Activated CD4-positive, CD25-positive, alpha-beta regulatory T cell (primary cell): ENCODE measurements at places on chromosomes 4 and X.

DNA sequence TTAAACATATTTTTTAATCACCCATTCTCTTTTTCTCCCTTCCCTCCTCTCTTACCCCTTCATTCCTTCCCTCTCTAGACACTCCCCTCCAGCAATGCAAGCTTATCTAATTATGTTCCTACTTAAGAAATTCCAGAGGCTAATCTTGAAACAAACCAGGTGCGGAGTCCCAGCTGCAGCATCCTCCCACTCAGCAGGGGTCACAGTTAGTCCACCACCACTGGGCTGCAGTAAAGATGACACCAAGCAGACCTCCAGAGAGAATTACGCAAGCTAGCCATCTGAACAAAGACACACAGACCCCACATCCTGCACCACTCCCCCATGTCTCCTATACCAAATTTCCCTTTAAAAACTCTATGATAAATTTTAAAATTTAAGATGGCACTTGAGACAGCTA, 13.9 kb upstream of the SEC24B start:
- DNase-seq = no peak

GRCh38 chr4:139374251-139374650, 72.0 kb upstream of the NDUFC1 start:
- no peak for DNase-seq

DNA sequence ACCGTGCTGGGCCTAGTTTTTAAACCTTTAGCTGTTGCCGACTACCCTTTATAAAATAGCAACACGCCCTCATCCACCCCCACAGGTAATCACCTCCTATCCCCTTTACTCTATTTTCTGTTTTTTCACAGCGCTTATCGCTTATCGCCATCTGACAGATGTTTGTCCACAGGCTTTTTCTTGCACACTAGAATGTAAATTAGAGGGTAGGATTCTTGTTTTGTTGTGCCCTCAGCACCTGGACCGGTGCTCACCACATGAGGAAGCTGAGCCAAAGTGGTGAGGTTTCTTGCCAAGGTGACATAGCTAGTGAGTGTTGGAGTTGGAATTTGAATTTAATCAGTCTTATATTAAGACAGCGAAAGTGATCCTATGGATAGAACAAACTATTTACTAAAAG, 2.9 kb upstream of the RBBP7 start:
- no peak for DNase-seq

GRCh38 chr4:74320559-74321118, 12.4 kb downstream of the EPGN start:
- DNase-seq = no peak

DNA sequence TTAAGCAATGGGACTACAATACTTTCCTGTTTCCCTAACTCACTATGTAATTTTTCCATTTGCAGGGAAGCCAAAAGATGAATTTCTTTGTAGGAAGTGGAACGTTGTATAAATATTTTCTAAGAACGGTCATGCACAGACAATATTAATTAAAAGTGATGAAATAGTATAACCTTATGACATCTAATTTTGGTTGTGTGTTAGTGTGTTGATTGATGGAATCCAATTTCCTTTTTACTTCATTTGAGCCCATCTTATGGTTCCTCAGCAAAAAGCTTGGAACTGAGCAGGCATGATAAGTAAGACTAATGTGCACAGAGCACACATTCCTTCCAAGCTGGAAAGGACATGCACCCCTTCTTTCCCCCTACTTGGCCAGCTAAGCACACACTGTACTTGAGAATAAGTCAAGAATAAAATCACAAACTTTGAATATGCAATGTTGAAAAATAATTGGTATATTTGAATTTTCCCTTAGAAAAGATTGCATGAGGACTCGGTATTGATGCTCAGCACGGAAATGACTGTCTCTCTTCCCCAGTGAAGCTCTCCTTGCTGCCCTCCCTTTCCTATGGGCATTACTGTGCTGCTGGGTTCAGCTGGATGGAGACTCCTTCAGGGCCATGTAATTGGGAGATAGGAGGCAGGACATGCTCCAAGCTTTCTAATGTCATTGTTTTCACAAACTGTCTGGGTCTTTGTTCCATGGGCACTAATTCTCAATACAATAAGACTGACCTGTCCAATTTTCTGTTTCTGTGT, 19.2 kb upstream of the PDLIM3 start:
- DNase-seq = no peak
